ENCODE measurements at places on chromosomes 7 and 10. TPM values are rescaled to one million over a fixed set of nuclear protein-coding genes. Genes with fewer than 3 reads are reported as not detected.

Gene STARD3NL
- 8.4 TPM for total RNA-seq

Gene SORCS1
- 0.12 TPM for total RNA-seq

Gene PRF1
- total RNA-seq = 0.28 TPM

Gene RBP4
- 0.60 TPM for total RNA-seq

Gene SPDYE5
- not detected for total RNA-seq

Gene MGAM2
- total RNA-seq = 0.20 TPM

GRCh38 chr7:82413237-82413636 lies 30.3 kb downstream of the CACNA2D1 start:
- ATAC-seq = no peak

GRCh38 chr7:133386205-133386604 lies 133.3 kb downstream of the EXOC4 start:
- no peak for ATAC-seq

DNA sequence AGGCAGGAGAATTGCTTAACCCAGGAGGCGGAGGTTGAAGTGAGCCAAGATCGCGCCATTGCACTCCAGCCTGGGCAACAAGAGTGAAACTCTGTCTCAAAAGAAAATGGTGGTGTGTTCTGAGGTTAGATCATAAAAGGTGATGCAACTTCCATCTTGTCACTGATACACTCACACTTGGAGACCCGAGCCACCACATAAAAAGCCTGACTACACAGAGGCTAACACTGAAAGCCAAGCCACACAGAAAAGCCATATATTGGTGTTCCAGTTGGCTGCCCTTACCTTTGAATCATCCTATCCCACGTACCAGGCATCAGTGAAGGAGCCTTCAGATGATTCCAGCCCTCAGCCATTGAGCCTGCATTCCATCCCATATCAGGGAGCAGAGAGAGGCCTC lies 4.0 kb downstream of the MORN4 start:
- no peak for ATAC-seq

- ATAC-seq = no peak
Measured at GRCh38 chr10:59949608-59950007, 43.3 kb upstream of the CCDC6 start.

DNA sequence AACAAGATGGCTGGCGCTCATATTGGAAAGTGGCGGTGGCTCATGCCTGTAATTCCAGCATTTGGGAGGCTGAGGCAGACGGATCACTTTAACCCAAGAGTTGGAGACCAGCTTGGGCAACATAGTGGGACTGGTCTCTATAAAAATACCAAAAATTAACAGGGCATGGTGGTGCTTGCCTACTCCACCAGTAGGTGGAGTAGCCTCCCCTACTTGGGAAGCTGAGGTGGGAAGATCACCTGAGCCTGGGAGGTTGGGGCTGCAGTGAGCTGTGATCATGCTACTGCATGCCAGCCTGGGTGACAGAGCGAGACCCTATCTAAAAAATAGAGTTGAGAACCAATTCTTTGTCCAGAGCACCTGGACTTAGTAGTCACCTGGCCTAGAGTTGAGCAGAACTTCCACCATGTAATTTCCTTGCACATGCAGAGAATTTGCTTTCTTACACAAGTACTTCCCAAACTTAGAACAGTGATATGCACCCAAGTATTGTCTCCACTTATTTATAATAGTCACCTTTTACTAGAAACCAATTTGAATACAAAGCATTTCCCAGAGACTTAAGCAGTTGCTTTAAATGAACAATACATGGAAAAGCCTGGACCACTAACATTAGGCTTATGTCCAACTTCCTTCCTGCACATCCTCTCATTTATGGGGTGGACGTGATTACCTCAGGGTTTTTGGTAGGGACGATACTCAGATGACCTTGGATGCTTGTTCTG lies 15.9 kb downstream of the LAMB4 start:
- peak; percentile 68 for ATAC-seq

DNA sequence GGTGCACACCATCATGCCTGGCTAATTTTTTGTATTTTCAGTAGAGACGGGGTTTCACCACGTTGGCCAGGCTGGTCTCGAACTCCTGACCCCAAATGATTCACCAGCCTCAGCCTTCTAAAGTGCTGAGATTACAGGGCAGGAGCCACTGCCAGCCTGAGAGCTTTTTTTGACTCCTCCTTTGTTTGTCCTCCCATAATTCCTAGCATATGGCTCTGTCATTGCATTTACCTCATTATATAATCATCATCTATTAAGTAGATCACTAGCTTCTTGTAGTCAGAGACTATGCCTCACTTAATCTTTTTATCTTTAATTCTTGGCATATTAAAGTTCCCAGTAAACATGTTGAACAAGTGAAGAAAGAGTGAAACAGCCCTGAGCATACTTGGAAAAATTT lies 82.1 kb downstream of the CPEB3 start:
- peak; percentile 72 for ATAC-seq

GRCh38 chr10:12547301-12547771 lies 198.0 kb downstream of the CAMK1D start:
- no peak for ATAC-seq

DNA sequence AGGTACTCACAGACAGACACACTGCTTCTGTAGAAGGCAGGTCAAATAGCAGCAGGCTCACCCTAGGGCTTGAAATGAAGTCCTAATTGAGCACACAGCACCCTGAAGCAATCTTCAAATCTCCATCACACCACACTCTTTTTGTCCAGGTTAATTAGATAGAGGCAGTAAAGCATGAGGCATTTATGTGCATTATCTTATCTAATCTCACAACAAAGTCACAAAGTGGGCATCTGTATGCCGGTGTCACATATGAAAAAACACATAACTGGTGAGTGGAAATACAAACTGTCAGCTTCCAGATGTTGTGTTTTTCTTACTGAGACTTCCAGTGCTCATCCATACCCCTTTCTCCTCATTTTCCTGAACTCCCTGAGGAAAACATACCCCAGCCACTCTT lies 63.8 kb upstream of the NRBF2 start:
- no peak for ATAC-seq

DNA sequence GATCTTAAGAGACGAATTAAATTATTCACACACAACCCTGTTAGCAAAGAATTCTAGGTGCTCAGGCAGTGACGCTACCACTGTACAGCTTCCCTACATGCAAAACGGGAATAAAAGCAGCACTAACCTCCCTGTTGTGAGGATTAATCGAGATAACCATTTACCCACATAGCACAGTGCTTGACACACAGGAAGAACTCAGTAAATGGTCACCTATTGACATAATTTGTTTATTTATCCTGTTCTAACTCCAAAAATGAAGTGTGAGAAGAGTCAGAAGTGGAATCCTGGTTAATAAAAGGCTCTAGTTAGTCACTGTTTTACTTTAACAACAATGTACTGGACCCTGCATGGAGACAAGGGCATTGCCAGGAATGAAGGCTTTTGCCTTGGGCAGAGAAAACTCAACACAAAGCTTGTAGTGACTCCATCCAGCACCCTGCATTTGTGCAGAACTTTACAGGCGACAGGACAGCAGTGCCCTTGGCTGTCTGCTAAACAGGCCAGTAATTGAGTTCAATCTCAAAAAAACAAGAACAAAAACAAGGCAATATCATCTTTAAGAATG lies 103.8 kb downstream of the SORBS1 start:
- ATAC-seq = no peak

DNA sequence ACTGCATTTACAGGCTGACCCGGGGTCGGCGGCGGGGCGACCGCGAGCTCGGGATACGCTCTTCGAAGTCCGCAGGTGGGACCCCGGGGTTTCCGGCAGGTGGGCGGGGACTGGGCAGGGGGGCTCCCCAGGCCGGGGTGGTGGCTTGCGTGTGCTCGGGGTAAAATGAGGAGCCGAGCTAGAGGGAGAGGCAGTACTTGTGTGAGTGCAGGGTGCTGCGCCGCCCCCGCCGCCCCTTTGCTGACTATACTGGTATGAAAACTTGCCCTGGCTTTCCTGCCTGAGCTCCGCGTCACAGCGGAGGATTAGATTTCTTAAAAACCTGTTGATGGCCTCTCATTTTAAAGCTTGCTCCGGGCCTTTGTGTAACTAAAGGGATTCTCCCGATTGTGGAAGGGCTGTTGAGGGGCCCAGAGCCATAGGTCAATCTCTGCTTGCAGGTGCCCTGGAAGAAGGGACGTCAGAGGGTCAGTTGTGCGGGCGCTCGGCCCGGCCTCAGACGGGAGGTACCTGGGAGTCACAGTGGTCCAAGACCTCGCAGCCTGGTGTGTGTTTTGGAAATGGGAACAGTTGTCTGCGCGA lies 488 bp downstream of the ARMC10 start:
- ATAC-seq = peak; percentile 53

GRCh38 chr10:60099998-60100747 lies 193.8 kb upstream of the CCDC6 start:
- ATAC-seq = peak; percentile 68

Measured in esophagus mucosa (tissue), 1 donor.